ENCODE measurements at places on chromosomes 3 and 15.

- ATAC-seq: no peak
Observed at GRCh38 chr15:80611543-80612080, 83.5 kb upstream of the ABHD17C start.

- peak; percentile 16 for ATAC-seq
Observed at GRCh38 chr15:55824857-55825613, 82.1 kb upstream of the PRTG start.

DNA sequence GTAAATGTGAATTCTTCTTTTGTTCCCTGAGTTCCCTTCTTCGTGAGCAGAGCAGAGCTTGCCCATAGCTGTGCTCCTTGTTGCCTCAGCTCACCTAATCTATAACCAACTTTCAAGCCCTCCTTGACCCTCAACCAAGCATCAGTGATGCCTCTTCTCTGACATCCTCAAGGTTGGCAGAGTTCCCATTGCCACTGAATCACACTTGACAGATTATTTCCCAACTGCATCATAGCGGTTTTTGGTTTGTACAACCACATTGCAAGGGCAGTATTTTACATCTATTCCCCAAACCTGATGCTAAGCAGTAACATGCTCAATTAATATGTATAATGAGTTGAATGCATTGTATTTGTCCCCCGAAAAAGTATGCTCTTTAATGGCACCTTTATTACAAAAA, 133.0 kb upstream of the SNTN start:
- no peak for ATAC-seq

DNA sequence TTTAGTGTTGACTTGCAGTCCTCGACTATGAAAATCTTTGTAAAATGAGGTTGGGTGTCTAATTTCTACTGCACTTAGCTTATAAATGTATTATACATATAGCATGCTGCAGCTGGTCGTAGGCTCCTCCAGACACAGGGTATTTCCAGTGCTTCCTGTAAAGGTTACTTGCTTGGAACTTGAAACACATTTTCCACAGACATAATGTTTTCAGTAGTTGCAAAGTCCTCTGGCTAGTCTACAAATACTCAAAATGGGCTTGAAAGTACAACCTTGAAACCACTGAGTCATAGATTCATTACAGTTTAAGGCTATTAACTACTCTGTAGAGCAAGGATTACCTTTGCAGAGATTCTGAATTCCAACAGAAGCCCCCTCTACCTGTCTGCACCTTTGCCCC, 464.1 kb downstream of the RAP2B start:
- ATAC-seq: no peak

DNA sequence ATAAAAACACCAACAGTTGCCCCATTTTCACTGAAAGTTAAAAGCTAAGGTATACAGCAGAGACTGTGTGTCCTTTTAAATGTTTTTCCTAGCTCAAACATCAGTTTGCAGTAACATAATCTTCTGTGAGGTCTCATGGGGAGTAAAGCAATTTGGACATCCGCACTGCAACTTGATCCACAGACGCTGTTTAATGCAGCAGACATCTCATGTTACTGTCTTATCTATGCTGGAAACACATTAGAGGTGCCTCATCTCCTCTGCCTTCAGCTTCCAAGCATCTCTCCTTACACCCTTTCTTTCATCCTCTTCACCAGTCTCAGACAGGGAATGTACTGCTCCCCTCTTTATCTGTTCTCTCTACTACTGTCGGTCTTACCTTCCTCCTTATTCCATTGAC, 53.7 kb upstream of the ATP11B start:
- peak; percentile 33 for ATAC-seq

DNA sequence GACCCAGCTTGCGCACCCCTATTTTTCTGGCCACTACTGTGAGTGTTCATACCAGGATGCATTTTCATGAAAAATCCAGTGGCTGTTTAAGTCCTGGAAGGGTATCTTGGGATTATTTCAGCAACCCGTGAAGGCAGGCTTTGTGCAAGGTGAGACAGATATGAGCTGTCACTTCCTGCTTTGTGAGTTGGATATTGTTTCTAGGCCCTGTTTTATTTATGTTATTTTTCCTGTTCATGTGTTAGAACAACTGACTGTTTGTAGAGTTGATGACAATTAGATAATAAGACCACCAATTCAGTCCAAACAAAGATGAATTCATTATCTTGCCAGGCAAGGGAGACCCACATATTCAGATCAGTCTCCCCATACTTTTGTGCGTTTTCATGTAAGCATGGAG, 42.5 kb downstream of the ZBTB38 start:
- no peak for ATAC-seq

DNA sequence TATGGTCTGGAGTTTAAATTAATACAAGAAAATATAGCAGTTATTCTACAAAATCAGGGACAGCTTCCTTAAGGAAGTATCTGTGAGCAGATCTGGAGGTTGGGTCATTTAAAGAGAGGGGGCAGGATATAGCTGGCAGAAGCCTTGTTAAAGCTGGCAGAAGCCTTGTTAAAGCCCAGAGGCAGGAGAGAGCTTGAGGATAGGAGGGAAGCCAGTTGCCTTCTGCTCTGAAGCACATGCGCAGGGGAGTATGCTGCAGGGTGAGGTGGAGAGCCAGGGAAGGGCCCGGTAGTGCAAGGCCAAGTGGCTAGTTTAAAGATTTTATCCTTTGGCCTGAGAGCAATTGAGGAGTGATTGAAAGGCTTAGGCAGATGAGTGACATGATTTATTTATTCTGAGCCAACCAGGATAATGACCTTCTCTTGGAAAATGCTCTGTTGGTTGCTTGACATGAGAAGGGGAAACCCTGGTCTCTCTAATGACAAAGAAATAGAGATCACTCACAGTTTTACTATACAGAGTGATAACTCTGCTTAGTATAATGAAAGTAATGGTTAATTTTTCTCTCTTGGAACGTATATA, 3.9 kb downstream of the EAF1 start:
- ATAC-seq: no peak

DNA sequence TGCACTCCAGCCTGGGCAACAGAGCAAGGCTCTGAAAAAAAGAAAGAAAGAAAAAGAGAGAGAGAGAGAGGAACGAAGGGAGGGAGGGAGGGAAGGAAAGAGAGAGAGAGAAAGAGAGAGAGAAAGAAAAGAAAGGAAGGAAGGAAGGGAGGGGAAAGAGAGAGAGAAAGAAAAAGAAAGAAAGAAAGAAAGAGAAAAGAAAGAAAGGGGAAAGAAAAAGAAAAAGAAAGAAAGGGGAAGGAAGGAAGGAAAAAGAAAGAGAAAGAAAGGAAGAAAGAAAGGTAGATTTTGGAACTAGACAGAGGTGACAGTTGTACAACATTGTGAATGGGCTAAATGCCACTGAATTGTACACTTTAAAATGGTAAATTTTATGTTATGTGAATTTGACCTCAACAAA, 5.3 kb upstream of the SRGAP3 start:
- ATAC-seq: no peak

DNA sequence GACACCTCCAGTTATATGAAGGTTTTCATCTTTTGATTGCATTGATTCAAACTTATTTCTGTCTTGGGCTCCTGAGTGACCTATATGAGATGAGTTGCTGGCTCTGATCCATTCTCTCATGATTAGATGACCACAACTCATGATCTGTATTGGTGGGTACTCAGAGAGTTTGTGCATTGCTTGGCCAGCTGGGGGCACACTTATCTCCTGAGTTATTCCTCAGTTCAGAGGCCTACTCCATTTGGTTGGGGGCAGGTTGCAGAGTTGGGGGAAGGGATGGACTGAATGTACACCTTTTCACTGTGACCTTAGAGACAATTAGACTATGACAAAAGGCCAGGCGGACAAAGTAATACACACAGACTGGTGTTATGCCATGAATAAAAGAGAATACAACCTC, 166.2 kb upstream of the SEMA6D start:
- peak; percentile 18 for ATAC-seq

- no peak for ATAC-seq
Observed at GRCh38 chr15:75025107-75025506, 1.7 kb downstream of the PPCDC start.

DNA sequence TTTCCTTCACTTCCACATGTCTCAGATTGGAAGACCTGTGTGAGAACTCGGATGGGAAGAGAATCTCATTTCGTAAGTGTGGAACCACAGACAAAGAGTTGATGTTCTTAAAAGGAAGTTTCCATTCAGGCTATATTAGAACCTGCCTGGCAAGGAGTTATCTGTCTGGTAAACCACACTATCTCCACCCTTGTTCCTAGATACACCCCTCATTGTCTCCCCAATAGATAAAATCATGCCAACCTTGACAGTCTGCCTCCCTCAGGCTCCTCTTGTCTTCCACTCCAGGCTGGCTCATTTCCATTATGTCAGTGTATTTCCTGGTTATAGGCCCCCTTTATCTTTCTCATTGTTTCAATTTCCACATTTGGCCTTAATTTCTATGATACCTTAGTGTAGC, 89.2 kb downstream of the TMEM108 start:
- ATAC-seq: no peak
